ENCODE measurements at places on chromosomes 4 and X.

- DNase-seq = no peak
Measured at GRCh38 chrX:115624916-115625315, 63.9 kb downstream of the PLS3 start.

DNA sequence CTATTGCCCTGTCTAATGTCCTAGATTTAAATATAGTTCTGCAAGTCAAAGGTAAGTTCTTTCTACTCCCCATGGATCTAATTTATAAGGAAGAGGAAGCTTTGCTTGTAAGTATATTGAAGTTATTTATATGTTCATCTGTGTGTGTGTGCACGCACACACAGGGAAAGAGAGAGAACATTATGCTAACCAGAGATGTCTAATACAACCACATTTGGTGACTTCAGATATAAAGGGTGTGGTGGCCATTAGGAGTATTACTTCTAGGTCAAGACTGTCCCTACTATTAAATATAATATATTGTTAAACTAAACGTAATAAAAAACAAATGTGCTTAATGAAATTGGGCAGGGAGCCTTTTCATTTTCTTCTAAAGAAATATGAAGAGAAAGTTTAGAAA, 4.1 kb downstream of the DCK start:
- DNase-seq = no peak

- DNase-seq = no peak
Measured at GRCh38 chr4:42632653-42633382, 24.1 kb downstream of the ATP8A1 start.

GRCh38 chr4:84847978-84848377, 118.5 kb downstream of the WDFY3 start:
- no peak for DNase-seq

DNA sequence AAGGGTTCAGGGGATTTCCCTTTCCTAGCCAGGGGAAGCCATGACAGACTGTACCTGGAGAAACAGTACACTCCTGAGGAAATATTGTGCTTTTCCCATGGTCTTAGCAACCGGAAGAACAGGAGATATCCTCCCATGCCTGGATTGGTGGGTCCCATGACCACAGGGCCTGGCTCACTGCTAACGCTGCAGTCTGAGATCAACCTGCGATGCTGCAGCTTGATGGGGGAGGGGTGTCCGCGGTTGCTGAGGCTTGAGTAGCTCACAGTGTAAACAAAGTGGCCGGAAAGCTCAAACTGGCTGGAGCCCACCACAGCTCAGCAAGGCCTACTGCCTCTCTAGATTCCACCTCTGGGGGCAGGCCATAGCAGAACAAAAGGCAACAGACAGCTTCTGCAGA, 819.5 kb downstream of the TECRL start:
- no peak for DNase-seq
